Renal cortical epithelial cell (primary cell): ENCODE measurements at places on chromosomes 12 and 14. TPM values are rescaled to one million over a fixed set of nuclear protein-coding genes. Genes with fewer than 3 reads are reported as not detected.

DNA sequence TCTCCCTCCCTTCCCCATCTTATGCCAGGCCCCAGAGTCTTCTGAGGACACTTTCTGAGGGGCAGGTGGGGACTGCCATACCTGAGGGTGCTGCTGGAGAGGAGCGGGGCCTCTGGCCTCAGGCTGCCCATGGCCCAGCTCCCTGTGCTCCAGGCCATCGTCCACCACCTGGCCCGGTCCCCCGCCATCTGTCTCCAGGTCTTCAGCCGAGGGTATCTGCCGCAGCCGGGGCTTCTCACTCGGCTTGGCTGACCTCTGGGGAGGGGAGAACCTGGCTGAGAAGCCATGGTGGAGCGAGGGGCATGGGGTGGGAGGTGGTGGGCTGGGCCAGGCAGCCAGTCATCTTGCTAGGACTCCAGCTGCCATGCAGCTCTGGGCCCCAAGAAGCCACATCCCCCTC lies 21.6 kb downstream of the SLC48A1 start:
- DNase-seq = no peak

DNA sequence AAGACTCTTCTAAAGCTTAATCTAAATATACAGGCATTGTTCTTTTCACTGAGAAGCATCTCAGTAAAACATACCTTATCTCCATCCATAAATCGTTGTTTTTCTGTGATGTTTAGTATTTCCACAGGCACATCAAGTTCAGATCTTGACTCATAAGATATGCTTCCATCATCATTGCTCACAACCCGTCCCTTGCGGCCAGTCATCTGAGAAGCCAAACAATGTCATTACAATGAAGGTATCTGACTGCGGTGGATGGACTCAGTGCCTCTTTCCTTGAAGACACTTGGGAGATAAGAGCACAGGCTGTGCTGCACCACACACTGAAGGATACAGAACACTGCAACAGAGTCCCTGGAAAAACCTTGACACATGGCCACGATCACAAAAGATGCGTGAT lies 44.8 kb downstream of the SBNO1 start:
- no peak for DNase-seq

DNA sequence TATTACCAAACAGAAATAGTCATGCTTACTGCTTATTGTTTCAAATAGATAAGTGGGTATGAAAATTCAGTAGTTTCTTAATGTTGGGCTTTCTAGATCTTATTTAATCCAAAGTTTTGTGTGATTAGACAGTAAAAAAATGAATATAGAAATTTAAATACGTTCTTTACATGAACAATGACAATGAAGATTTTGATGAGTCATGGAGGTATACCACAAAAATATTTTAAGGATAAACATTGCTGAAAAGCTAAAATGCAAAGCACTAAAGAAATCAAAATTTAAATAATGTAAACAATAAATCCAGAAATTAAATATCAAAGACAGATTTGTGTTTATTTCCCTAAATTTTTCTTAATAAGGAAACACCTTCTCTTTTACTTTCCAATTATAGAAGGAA lies 78.3 kb downstream of the PIK3C2G start:
- DNase-seq = no peak

GRCh38 chr12:53995378-53996239 lies 4.4 kb upstream of the HOXC9 start:
- no peak for DNase-seq

DNA sequence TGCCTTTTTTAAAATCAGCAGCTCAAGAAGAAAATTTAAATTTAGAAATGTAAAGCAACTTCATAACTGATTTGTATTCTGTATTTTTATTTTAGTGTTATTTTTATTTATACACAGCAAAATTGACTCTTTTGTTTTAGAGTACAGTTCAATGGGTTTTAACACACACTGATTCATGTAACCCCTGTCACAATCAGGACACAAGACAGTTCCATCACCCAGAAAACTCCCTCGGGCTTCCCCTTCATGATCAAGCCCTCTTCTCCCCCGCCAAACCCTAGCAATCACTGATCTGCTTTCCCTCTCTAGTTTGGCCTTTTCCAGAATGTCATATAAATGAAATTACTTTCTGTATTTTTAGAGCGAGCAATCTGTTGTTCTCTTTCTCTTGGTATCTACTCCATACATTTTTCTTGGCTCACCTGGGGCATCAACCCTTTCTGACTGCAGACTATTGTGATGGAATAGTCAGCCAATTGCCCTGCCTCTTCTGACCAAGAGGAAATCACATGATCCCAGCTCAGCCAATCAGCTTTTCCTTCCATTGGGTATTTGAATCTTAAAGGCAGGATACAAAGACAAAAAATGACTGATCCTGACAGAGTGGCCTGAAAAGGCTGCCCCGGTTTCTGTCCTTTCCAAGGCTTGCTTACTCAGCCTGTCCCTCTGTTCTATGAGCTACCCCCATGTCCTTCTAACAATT lies 5.3 kb downstream of the SLC5A8 start:
- DNase-seq = no peak

- peak; percentile 66 for DNase-seq
Measured at GRCh38 chr14:78758333-78758732, 588.2 kb downstream of the NRXN3 start.

GRCh38 chr12:54750-55535 lies 11.6 kb upstream of the IQSEC3 start:
- DNase-seq = no peak

- DNase-seq = peak; percentile 50
Measured at GRCh38 chr12:10717410-10717809, 5.7 kb downstream of the YBX3 start.

- peak; percentile 19 for DNase-seq
Measured at GRCh38 chr12:10361622-10362021, 28.2 kb downstream of the KLRK1 start.

GRCh38 chr12:54590978-54591591 lies 2.6 kb upstream of the PPP1R1A start:
- peak; percentile 60 for DNase-seq

DNA sequence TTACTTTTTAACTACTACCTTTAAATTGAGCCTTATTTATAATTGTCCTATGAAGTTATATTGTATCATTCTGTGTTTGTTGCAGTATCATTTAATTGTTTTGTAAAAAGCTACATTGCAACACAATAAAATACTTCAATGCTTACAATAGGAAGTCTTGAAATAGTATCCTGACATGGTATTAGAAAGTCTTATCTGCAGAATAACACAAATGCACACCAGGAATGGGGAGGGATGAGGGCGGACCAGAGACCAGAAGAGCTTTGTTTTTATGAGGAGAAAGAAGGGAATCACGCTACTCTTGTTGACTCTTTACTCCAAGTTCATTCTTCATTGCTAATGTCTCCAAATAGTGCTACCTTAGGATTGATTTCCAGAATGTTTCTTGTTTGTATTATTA lies 120.2 kb downstream of the MON2 start:
- DNase-seq = no peak

DNA sequence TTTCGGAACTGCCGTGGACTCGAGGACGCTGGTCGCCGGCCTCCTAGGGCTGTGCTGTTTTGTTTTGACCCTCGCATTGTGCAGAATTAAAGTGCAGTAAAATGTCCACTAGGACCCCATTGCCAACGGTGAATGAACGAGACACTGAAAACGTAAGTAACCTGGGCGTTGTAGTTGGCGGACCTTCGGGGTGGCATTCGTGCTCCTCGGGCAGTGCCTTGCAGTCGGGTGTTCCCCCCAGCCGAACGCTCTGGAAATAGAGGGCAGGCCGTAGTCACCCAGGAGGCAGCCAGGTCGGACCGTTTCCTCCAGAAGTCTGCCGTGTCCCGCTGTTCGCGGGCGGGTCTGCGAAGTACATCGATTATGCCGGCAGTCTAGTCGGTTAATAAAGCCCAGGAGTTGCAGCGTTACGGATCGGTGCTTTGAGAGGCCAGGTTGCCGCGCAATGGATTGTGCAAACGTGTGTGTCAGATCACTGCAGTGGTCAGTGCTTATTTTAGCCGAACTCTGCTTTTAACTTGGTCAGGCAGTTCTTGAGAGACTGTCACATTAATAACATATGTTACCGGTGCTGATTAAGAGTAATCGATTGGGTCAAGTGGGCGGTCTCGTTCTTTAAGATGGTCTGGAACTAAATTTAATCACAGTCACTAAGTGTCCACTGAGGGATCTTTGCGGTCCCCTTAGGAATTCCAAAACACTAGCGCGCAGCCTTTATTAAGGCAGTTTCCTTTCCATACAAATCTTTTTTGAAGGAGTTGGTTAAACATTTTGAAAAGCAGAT lies 906 bp downstream of the MARK3 start:
- DNase-seq = peak; percentile 73

- DNase-seq = no peak
Measured at GRCh38 chr14:48568688-48569087, 893.3 kb upstream of the MDGA2 start.

GRCh38 chr14:68574906-68575305 lies 218.0 kb downstream of the ZFP36L1 start:
- DNase-seq = peak; percentile 38

DNA sequence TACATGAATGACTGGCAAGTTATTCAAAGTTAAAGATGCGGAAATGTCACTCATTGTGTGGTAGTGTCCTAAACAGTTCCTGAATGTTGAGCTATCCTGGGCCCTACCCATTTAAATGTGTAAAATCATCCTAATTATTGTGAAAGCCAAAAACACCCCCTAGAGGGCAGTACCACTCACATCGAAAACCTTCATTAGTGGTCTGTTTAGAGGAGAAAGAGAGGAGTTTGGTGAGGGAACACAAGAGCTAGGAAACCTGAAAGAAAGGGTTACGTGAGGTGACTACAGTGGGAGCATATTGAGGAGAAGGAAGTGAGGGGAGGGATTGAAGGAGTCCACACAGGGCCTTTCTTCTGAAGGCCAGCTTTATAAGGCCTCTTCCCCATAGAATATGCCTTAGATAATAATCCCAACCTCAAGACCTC lies 2.5 kb upstream of the TEP1 start:
- peak; percentile 59 for DNase-seq

DNA sequence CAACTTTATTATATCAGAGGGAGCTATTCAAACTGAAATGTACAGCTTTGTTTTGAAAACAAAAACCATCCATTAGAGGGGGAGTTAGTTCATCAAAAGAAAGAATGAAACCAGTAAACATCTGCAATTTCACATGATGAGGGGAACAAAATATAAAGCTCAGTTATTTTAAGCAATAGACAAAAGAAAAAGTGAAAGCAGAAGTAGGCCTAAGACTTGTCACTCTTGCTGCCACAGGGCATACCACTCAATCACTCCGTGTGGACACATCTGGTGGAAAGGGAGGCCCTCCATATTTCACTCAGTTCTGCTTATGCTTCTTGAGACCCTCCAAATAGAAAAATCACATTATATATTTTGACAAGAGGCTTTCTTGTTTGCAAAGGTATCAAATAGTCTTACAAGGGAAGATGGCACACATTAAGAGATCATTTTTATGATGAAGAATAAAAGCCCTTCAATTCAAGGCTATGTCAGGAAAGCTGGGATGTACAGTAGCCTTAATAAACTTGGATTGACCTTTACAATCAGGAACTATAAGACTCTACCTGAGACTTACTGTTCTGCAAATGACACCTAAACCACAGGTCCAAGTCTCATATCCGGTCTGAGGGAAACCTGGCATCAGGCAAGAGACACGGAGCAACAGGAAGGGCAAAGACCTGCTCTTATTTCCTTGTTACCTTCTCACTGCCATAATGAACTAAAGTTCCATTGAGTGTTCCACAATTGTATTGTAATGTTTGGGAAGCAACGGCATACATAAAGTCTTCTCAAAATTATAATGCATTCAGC lies 222.5 kb upstream of the GRIP1 start:
- no peak for DNase-seq

GRCh38 chr14:96929950-96930349 lies 132.8 kb downstream of the VRK1 start:
- no peak for DNase-seq

- peak; percentile 98 for DNase-seq
Measured at GRCh38 chr14:78253986-78254385, 83.8 kb downstream of the NRXN3 start.

GRCh38 chr14:21120686-21121085 lies 19.8 kb downstream of the TMEM253 start:
- DNase-seq = no peak

DNA sequence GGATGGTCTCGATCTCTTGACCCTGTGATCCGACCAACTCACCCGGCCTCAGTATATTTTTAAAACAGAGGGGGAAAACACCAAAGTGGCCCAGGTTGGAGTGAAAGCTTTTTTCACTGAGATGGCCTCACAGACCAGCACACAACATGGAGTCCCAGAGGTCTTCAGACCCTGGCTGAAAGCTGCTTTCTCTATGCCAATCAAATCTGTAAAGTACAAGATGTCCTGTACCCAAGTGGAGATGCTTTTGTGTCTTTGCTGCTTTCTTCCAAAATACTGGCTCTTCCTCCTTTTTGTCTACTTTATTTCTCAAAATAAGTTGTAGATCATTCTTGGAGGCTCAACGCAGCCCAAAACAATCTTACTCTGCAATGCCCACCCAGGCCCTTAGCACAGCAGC lies 214.8 kb downstream of the MED13L start:
- DNase-seq = no peak

DNA sequence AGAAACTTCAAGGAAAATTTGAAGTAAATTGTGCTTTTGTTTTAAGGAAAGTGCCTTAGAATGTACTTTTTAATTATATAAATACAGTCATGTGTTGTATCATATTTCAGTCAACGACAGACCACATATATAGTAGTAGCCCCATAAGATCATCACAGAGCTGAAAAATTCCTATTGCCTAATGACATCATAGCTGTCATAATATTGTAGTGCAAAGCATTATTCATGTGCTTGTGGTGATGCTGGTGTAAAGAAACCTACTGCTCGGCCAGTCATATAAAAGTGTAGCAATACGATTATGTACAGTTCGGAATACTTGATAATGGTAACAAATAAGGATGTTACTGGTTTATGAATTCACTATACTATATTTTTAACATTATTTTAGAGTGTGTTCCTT lies 198.9 kb upstream of the SLC16A7 start:
- DNase-seq = no peak

- peak; percentile 36 for DNase-seq
Measured at GRCh38 chr12:17076028-17076744, 470.2 kb upstream of the LMO3 start.

- DNase-seq = no peak
Measured at GRCh38 chr12:114691763-114692185, 7.8 kb upstream of the TBX3 start.

Gene GDF3
- not detected in 2 replicates for total RNA-seq

Gene CIDEB
- total RNA-seq = 0.87 and 2.8 TPM in 2 replicates

Gene DNAAF2
- total RNA-seq = 17.4 and 19.8 TPM in 2 replicates

Gene IL22
- total RNA-seq = not detected in 2 replicates

Gene KRT79
- not detected in 2 replicates for total RNA-seq

Gene LRP10
- 71.9 and 268 TPM in 2 replicates for total RNA-seq

Gene CMAS
- total RNA-seq = 35.1 and 40.1 TPM in 2 replicates

Gene APOLD1
- 1.5 and 3.6 TPM in 2 replicates for total RNA-seq

Gene KRT73
- total RNA-seq = not detected in 2 replicates

Gene RAB2B
- 25.2 and 32.1 TPM in 2 replicates for total RNA-seq

Gene SERPINA6
- 0.35 and 0.65 TPM in 2 replicates for total RNA-seq

Gene PAX9
- total RNA-seq = under 0.01 TPM in 1 of 2 replicates, not detected in the other
